AG10803 (cell line): ENCODE measurements at places on chromosomes 12 and 14.

GRCh38 chr14:100905166-100905565 lies 1.6 kb upstream of the RTL1 start:
- DNase-seq, result no peak

- peak; percentile 67 for DNase-seq
Measured at GRCh38 chr14:34873589-34874385, 1.4 kb downstream of the BAZ1A start.

DNA sequence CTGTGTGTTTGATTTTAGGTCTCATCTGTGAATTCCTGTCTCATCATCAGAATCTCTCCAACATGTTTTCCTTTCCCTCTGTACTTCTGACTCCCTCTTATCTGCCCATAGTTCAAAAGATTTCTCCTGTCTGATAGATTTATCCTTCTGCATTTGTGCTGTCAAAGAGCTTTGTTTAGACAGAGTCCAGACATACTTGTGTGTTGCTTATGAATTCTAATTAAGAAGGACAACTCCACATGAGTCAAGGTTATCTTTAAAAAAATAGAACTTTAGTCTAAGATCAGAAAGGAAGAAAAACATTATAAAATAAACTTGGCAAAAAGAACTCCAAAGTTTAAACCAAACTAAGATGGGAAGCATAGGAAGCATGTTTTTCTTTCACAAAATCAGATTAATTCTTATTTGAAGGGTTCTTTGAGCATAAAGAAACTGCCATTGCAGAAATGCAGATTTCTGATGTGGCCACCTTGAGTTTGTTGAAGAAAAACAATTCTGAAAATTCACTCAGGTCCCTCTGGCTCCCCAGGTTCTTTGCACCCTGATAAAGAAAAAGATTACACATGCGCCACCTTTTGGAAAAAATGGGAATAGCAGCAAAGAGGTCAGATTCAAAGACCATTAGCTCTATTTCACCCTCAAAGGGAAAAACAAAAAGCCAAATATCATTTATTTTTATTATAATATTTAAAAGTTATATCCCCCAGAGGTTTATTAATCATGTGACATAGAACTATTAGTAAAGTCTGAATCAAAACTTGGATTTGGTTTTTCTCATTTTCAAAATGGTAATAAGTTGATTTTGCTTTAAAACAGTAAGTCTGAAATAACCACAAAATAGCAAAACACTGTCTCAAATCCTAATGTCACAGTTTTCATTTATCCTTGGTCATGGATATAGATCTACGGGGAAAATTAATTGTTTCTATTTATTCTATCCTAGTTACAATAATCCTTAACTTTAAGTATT lies 143.7 kb upstream of the DCN start:
- DNase-seq, result peak; percentile 71

GRCh38 chr14:51276605-51277004 lies 36.6 kb downstream of the TMX1 start:
- DNase-seq, result no peak

- no peak for DNase-seq
Measured at GRCh38 chr12:57103856-57104255, 7.3 kb downstream of the STAT6 start.

DNA sequence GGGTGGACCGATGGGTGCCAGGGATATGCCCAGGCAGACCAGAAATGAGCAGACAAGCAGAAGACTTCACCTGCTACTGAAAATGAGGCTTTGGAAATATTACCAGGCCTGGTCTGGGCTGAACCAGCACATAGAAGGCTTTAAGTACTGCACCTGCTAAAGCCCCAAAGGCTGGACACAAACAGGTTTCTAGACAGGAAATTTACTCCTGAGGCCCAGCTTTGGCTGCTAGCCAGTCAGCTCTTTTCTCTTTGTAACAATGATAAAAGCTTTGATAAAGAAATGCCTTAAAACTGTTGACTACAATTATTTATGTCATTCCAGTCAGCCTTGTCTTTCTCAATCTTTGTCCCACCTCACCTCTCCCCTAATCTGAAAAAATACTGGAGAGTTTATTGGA lies 228.9 kb upstream of the EGLN3 start:
- no peak for DNase-seq

- peak; percentile 94 for DNase-seq
Measured at GRCh38 chr12:110546339-110546738, 36.8 kb downstream of the PPTC7 start.

DNA sequence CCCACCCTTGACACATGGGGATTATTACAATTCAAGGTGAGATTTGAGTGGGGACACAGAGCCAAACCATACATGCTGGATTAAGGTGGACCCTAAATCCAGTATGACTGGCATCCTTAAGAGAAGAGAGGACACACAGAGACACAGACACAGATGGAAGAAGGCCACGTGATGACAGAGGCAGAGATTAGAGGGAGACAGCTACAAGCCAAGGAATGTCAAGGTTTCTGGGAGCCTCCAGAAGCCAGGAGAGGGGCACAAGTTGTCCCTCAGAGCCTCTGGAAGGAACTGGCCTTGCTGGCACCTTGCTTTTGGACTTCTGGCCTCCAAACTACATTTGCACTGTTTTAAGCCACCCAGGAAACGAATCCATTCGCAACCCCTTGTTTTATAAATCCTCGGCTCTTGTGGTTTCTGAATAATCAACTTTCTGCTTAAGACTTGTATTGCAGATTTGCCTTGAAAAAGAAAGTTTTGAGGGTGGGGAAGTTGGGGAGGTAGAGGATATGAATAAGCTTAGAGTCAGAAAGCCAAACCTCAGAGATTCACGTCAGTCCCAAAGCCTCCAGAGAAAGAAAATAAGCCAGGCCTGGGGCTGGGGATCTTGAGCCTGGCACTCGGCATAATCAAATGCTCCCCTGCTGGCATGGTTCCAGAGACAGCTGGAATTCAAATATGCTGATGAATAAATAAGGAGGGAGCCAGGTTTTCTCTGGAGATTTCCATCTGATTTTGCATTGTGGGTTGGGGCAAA lies 224.2 kb upstream of the PWP1 start:
- peak; percentile 76 for DNase-seq

- peak; percentile 69 for DNase-seq
Measured at GRCh38 chr12:47504775-47505446, 200.9 kb downstream of the RPAP3 start.

- DNase-seq, result peak; percentile 6
Measured at GRCh38 chr12:42421844-42422779, 96.1 kb downstream of the PPHLN1 start.

DNA sequence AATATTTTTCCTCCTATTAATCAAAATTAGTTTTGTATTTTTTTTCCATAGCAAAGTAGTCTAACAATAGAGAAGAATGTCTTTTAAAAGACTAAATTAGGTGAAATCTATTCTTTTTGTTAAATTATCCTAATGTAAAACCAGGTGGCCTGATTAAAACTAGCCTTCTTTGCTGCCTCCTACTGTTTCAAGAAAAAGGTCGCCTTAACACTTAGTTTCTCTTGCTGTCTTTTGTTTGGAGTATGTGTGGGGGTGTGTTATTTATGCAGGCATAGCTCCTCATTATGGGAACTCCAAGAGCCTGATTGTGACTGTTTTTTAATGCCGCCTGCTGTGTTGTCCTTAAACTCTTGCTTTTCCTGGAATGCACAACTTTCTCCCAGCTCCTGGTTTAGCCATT lies 855.3 kb downstream of the DIO2 start:
- DNase-seq, result no peak

- DNase-seq, result peak; percentile 77
Measured at GRCh38 chr14:50452979-50453705, 56.5 kb upstream of the CDKL1 start.

- DNase-seq, result no peak
Measured at GRCh38 chr12:48334808-48335207, 15.9 kb downstream of the ZNF641 start.

- no peak for DNase-seq
Measured at GRCh38 chr12:55777856-55778255, 34.9 kb downstream of the GDF11 start.

DNA sequence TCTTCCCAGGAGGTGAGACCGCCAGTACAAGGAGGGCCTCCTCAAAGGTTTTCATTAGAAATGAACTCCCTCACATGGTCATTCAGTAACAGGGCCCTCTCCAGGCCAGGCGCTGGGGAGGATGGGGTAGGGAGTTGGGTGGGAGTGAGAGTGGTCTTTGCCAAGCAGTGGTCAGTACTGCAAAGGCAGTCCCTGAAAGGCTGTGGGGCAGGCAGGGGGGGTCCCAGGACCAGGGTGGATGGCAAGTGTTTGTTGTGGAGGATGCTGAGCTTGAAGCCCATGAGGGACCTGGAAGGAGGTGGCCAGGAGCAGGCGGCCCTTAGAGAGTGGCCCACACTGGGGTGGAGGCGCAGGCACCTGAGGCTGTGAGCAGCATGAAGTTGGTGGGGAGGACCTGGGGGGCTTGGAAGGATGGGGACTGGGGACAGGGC lies 26.1 kb downstream of the CEP170B start:
- no peak for DNase-seq

DNA sequence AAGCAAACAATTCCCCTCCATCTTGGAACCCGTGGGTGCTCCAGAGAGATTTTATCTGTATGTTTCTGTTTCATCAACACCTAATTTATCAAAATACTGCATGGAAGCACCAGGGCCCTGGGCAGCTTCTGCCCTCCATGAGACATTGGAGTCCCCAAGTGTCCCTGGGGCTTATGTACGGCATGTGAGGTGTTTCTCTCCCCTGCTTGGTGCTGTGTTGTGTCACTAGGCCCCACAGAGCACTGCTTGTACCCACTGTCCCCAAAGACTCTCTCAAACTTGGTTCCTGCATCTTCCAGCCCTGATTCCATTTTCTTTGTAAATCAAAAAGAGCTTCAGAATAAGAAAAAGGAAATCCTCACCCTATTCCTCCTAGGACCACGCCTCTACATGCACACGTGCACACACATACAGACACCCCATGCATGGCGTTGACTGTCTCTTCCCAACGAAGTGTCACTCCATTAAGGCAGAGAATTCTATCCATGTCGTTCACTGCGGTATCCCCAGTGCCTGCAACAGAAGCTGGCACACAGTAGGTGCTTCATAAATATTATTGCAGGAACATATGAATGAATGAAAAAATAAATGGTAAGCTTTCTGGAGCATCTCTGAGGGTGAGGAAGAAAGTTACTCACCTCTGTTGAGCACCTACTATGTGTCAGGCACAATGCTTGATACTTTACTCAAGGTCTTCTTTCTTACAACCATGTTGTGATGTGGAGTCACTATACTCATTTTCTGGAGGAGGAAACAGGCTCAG lies 191.6 kb downstream of the DICER1 start:
- no peak for DNase-seq

GRCh38 chr12:47942614-47943225 lies 20.7 kb upstream of the TMEM106C start:
- no peak for DNase-seq

- no peak for DNase-seq
Measured at GRCh38 chr12:80273144-80273543, 170.9 kb upstream of the PTPRQ start.

DNA sequence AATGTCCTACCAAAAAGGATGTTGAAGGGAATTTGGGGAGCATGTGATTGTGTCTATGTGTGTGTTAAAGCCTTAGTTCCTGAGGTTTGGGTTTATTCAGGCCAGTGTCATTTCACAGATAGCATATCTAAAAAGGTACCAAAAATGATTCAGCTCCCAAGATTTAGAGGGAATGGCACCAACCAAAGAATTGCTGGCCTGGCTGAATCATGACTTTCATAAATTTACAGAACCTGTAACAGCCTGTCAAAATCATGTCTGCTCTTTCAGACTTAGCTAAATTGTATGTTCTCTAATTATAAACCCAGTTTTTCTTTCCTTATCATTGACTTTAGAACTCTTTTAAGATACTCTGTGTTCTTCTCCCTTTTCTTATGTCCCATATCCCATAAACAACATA lies 231.5 kb downstream of the NUBPL start:
- no peak for DNase-seq

DNA sequence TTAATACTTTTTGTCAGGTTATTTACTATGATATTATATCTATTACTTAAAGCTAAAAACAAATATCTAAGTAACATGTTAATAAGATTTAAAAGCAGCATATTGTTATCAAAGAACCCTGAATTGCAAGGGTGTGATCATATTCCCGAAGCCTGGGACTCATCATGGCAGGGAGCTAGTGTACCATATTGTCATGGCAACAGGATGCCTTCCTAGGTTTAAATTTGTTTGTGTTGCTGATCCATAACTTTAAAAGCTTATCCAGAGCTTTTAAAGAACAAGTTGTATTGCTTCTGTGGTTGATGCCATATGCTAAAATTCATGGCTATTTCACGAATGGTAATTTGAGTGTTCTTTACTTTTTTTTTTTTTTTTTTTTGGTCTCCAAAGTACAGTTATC lies 500.5 kb downstream of the NAV3 start:
- no peak for DNase-seq

DNA sequence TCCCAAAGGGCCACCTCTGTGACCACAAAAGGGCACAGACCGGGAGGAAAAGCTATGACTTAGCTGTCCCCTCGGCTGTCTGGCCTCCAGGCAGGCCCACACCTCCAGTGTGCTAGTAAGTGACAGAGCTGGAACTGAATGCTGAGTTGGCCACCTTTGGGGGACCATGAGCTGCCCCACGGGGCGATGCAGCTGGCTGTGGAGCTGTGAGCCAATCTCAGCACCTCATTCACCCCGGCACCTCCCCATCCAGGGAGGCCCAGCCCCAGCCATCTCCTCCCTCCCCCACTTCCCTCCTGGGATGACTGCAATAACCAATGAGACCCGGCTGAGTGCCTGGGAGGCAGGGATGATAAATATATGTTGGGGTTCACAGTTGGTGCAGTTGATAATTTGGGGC lies 12.2 kb upstream of the TESC start:
- DNase-seq, result no peak

DNA sequence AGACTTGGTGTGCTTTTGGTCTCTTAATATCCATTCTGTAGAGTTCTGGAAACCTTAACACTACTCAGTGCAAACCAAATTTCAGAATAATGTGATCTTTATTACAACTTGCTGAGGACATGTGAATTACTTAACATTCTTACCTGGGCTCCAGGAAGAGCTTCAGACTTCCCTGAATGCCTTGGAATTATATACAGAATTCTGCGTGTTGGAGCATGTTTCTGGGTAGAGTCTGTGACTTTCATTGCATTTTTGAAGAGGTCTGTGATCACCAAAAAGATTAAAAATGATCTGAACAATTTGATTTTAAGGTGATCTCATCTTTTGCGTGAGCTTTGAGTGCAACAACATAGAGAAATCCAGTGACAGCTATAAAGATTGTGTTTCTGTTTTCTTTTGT lies 35.4 kb downstream of the ZDHHC17 start:
- no peak for DNase-seq

- DNase-seq, result no peak
Measured at GRCh38 chr12:113340061-113340460, 5.2 kb upstream of the SLC8B1 start.

GRCh38 chr12:27968972-27969623 lies 3.4 kb downstream of the PTHLH start:
- DNase-seq, result no peak
